Renal cortical epithelial cell (primary cell): ENCODE measurements at places on chromosomes 3 and 15.

GRCh38 chr3:31522152-31522551, 10.6 kb upstream of the STT3B start:
- no peak for DNase-seq

DNA sequence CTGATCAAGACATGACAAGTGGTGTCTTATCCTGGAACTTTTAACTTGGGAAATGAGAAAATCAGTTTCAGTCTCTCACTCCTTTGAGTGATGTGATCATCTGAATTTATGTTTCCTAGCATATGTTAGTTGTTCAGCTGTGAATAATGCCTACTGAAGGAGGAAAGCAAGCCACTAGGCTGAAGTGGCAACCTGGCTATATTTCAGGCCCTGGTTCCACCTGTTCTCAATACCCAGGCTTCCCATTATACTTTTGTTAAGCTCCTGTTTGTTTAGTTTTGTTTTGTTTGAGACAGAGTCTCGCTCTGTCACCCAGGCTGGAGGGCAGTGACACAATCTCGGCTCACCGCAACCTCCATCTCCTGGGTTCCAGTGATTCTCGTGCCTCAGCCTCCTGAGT, 243.8 kb downstream of the ALCAM start:
- DNase-seq, result no peak

DNA sequence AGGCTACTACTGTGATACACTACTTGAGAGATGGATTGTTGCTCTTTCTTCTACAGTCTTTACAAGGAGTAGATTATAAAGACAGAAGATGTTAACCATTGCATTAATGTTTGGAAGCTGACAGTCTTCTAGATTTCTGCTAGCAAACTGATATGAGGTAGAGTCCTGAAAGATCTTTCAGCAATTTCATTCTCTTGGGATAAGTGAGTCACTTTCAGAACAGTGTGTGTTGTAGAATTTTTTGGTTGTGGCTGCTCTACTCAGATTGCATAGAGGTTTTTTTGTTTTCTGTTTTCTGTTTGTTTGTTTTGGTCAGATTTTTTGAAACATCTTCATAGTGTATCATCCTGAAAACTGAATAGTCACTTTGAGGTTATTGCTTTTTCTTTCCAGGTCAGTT, 17.1 kb downstream of the TNFSF10 start:
- DNase-seq, result no peak

GRCh38 chr3:172333042-172333377, 115.2 kb downstream of the GHSR start:
- DNase-seq, result no peak

DNA sequence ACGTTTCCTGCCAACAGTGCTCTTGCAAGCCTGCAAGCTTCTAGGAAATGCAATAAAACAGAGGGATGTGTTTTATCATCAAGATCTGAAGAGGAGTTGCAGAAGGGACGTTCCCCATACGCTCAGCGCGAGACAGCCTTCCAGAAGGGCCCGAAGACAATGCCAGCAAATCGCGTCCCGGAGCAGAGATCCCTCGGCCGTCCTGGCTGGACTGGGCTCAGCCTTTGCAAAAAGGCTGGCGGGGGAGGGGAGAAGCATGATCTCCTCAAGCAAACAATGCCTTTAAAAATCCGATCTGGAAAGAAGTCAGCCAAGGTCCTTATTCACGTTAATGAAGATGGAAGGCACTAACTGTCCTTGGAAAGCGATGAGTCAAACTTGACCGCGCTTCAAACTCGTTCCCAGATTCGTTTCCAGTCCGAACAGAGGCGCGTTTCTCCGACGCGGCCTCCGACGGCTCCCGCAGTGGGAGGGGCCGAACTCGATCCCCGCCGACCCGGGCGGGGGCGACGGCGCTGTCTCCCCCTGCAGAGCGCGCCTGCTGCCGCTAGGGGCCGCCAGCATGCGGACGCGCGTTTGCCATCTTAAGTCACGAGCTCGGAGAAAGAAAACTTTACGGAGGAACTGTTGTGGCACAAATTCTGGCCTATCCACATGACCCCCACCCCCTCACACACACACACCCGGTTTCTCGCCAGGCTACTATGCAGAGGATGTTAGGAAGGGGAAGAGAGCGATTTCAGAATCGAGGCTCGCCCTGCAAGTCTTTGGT, 5.5 kb downstream of the BCL6 start:
- peak; percentile 80 for DNase-seq

DNA sequence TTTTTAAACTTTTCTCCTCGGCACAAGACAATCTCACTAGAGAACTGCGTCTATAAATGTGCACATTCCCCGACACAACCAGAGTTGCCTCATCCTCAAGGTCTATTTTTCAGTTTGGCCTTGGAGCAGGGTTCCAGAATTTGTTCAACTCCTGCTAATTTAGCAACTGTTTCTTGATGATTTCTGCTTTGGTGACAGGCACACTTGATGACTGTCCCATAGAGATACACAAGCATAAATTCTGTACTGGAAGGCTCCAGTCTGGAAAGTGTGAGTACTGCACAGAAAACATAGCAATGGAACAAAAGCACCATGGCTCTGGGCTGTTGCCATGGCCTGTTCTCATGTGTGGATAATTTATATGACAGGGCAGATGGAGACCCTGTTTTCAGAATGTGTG, 379.6 kb upstream of the PDZRN3 start:
- no peak for DNase-seq

- peak; percentile 54 for DNase-seq
Observed at GRCh38 chr3:29718661-29719065, 437.8 kb downstream of the RBMS3 start.

DNA sequence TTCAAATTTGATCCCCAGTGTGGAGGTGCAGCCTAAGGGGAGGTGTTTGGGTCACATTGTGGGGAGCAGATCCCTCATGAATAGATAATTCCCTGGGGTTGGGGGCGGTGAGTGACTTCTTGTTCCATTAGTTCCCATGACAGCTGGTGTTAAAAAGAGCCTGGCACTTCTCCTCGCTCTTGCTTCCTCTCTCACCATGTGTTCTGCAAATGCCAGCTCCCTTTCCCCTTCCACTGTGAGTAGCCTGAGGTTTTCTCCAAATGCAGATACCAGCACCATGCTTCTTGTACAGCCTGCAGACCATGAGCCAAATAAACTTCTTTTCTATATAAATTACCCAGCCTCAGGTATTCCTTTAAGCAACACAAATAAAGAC, 23.1 kb downstream of the RIOX2 start:
- DNase-seq, result no peak

- DNase-seq, result peak; percentile 23
Observed at GRCh38 chr15:84749111-84749991, 959 bp downstream of the ZNF592 start.

- DNase-seq, result peak; percentile 41
Observed at GRCh38 chr3:148718982-148719862, 21.5 kb downstream of the AGTR1 start.

DNA sequence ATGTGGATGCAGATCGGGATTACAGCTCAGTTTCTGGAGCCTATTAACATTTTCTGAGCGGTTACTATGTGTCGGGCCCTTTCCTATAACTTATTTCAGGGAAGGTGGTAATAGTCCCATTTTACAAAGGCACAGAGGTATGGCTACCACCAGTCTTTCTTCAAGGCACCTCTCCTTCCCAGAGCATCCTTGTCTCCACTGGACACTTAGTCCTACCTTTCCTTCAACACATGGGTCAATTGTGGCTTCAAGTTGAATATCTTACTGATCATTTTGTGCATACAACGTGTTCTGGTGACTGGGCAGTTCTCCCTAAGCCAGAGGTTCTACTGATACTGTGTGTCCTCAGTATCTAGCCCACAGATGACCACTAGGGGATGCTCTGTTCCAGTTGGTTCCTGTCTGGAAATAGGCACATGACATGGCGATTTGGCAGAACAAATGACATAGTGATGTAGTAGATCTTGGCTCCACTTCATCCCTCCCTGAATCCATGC, 60.7 kb upstream of the CMTM8 start:
- DNase-seq, result peak; percentile 82

GRCh38 chr3:134487406-134487805, 1.5 kb downstream of the CEP63 start:
- DNase-seq, result no peak

GRCh38 chr3:41574900-41575299, 375.6 kb downstream of the CTNNB1 start:
- DNase-seq, result peak; percentile 19
